ENCODE measurements at places on chromosomes 13 and 19.

DNA sequence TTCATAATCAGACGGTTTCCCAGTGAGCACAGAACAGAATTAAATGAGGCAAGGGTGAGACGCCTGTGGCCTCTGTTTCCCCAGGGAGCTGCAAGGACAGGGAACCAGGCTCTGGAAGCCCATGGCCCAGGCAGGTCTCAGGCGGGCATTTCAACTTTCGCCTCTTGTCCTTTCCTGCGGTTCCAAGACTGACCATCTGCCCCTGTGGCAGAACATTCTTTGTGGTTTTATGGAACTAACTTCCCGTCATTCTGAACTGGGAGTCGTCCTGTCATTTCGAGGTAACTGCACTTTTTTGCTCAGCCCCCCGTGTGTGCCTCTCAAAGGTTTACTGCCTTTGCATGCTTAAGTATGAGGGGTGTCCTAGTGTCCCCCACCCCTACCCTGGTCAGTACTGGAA lies 70.9 kb downstream of the KL start:
- no peak for DNase-seq

- DNase-seq: no peak
These were observed 44.9 kb downstream of the ZNF823 start for GRCh38 chr19:11693505-11694499.

DNA sequence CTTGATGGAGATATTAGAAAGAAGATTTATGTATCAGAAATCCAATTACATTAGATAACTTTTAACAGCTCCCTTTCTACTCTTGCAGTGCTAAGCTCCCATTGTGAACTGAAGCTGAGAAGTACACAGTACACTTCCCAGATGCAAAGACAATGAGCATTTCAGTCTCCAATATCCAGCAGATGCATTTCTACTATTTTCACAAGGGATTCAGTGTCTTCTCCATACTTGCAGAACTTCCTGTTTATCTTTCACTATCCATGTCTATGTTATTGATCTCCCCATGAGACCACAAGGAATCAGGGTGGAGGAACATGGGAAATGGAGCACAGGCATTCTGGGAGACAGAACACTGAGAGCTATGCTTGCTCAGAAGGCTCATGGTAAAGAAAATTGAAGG lies 207.5 kb downstream of the ENOX1 start:
- DNase-seq: no peak

GRCh38 chr13:112833551-112834257 lies 135.3 kb upstream of the MCF2L start:
- DNase-seq: no peak

- no peak for DNase-seq
These were observed 45.3 kb upstream of the KCTD15 start for GRCh38 chr19:33751436-33751770.

- no peak for DNase-seq
These were observed 52.0 kb downstream of the KLF2 start for GRCh38 chr19:16376649-16377048.

DNA sequence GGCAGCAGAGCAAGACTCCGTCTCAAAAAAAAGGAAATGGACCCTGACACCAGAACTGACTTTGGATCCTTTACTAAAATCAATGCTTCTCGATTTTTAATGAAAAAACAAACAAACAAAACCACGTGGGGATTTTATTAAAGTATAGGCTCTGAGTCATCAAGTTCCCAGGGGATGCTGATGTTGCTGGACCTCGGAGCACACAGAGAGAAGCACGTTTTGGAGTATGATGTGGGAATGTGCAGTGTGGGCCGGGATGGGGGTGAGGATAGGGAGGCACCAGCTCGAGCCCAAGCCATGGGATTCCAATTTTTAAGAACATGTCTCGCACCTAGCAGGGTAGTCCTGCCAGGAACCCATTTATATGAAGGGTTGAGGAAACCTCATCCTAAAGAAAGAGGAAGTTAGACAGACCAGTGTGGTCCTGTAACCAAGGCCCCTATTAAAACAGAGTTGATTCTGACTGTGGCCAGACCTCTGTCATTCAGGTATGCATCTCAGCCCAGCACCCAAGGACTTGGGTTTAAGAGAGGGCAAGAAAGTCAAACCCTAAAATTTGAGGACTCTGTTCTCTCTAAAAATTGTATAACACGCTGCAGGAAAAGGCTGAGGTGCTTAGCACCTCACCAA lies 6.4 kb downstream of the FLT1 start:
- no peak for DNase-seq

DNA sequence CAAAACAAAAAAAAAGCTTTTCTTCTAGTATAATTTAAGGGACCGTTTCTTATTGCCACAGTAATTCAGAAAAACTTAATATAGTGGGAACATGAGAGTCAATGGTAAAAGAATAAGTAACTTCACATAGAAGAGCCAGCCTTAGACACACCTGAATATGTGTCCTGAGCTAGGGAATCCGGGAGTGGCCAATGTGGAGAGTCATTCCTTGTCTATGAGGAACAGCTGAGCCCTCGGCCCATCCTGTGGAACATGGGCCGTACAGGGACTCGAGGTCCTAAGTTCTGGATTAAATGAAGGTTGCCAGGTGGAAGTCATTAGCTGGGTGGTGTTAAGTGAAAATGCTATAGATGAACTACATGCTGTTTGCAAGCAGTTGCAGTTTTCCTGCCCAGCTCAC lies 32.2 kb downstream of the EFNB2 start:
- DNase-seq: no peak

DNA sequence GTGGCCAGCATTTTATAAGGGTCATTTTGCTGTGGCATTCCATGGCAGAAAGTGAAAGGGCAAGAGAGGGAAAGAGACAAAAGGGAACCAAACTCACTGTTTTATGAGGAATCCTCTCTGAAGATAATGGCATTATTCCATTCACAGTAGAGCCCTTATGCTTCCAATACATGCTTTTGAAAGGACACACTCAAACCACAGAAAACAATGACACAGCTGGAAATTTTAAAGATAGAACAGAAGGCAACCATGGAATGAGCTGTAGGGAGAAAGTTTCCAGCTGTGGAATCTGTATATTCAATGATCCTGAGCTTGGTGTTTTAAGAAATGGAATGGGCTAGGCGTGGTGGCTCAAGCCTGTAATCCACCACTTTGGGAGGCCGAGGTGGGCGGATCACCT lies 677.4 kb downstream of the SLITRK1 start:
- DNase-seq: no peak

DNA sequence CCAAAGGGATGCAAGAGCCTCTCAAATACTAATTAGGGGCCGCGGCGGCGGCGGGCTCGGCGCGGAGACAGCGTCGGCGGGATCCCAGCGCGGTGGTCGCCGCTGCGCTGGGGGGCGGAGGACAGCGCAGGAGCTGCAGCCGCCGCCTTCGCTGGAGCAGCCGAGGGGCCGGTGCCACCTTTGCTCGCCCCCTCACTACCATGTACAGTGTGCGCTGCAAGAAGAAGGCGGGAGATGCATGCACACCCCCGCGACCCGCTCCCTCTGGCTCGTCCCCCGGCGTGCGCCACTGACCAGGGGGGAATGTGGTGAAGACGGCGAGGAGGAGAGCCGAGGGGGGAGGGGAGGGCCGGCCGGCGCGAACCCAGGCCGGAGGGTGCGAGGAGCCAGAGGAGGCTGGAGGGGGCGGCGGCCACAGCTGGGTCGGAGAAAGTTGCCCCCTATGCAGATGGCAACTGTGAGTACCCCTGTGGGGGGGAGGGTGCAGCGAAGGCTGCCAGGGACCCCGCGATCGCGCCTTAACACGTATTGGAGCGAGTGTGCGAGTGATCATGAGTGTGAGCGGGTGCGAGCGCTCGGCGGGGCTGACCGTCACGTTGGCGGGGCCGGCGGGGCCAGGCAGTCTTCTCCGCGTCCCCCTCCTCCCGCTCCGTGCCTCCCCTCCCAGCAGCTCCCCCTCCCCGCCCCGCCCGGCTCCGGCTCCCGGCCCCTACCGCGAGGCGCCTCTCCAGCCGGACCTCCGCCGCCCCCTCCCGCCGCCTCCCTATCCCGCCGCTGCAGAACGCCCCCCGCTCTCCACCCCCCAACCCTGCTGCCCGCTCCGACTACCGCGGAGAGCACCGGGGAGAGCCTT lies 808 bp downstream of the SLITRK5 start:
- no peak for DNase-seq

- no peak for DNase-seq
These were observed 2.5 kb downstream of the URI1 start for GRCh38 chr19:29944390-29945012.

DNA sequence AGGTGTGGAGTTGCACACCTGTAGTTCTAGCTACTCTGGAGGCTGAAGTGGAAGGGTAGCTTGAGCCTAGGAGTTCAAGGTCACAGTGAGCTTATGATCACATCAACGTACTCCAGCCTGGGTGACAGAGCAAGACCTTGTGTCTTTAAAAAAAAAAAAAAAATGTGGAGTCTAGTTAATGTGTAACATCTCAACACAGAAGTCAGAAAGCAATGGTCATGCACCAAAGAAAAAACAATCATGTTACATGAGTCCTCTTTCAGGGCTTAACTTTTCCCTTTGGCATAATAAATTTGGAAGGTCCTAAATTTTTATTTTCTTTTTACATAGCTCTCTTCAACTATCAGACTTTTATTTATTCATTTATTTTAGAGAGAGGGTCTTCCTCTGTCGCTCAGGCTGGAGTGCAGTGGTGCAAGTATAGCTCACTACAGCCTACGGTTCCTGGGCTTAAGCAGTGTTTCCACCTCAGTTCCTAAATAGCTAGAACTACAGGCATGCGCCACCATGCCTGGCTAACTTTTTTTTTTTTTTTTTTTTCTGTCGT lies 22.3 kb downstream of the SETDB2 start:
- no peak for DNase-seq

DNA sequence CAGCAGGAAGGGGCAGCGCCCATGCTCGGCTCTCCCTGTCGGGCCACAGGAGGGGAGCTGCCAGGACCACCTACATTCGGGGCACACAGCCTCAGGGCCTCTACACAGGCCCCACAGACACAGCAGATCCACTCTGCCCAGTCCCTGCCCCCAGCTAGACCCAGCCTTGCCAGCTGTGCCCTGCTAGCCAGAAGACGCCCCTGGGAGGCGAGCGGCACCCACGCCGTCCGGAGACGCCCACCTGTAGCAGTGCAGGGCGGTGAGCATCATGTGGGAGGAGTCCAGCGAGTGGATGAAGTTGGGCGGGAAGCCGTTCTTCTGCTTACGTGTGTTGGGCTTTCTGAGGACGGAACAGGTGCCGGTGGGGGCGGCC lies 15.1 kb downstream of the POLRMT start:
- no peak for DNase-seq

DNA sequence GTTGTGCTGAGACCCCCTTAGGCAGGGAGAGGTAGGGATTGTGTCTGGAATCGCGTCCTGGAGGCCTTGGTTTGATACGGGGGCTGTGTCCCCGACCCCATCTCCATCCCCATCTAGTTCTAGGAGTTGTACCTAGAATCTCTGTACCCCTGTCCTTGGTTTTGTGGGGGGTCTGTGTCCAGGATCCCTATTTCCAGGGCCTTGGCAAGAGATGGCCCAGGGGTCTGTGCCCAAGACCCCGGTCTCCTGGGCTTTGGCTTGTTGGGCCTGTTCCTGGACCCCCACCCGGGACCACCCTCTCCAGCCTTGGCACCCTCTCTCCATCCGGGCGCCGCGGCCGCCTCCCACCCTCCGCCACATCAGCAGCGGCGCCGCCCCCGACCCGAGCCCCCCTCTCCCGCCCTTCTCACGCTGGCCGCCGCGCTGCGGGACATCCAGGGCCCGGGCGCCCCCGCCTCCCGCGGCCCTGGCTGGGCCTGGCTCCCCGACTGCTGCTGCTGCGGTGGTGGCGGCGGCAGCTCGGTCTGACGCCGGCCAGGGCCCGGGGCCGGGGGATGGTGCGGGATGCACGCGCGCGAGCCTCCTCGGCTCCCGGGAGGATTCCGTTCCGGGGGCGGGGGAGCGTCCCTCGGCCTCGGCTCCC lies at the start of gene NUMBL:
TSS of gene NUMBL (minus strand) at position 602 of the 643 bp plus-strand sequence. CDS start at position 434, 168 bp downstream.
- no peak for DNase-seq

DNA sequence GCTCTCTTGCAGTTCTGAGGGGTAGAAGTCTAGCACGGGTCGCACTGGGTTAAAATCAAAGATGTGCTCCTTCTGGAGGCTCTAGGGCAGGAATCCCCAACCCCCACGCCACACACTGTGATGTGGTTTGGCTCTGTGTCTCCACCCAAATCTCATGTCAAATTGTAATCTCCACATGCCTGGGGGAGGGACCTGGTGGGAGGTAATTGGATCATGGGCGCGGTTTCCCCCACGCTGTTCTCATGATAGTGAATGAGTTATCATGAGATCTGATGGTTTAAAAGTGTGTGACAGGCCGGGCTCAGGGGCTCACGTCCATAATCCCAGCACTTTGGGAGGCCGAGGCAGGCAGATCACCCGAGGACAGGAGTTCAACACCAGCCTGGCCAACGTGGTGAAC lies 26.6 kb upstream of the CALM3 start:
- no peak for DNase-seq

DNA sequence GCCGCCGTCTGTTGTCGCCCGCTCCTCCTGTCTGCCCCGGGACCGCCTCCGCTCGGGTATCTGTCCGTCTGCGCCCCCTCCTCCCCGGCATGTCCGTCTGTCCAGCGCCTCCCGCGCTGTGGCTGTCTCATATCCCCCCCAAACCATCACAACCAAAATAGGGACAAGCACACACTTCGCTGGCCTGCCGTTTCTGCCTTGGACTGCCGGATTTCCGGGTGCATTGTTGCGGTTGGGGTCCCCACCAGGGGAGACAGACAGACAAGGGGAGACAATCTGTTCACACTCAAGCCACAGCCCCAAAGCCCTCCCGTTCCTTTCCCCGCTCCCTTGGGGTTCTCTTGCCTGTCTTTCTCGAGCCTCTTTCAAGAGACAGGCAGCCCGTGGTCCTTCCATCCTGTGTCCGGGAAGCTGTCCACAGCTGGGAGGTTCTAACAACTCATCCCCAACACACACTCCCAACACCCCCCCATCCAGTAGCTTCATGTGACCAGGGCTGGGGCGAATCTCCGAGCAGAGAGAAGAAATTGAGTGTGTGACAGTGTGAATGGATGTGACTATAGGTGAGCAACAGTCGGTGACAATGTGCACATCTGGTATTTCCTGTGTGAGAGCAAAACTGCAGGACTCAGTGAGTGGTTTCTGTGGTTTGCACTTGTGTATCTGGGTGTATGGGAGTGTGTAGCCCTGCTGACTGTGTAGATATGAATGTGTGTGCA lies 16.5 kb upstream of the FOSB start:
- DNase-seq: no peak

DNA sequence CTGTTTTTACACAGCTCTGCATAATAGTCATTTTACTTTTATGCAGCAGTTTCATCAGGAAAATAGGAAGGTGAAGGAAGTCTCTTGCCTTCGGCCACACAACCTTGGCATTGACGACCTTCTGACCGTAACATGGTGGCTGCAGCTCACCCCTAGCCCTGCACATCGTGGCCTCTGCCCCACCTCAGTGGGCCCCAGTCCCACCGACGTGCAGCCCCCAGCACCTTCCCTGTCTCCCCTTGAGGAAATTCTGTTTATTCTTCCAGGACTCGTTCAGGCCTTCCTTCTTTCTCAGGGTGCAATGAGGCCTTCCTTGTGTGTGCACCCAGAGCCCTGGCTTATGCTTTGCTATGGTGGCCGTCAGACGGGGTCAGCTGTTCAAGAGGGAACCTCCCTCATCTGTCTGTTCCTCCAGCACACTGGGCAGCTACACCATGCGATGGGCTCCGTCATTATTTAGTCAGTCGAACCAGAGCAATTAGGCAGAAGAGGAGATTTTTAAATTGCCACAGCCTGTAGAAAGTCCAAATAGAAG lies 33.3 kb downstream of the TMEM255B start:
- no peak for DNase-seq

- no peak for DNase-seq
These were observed 1.3 kb downstream of the ZIC2 start for GRCh38 chr13:99982731-99983498.

GRCh38 chr19:51002542-51003311 lies 1.3 kb upstream of the KLK8 start:
- DNase-seq: peak; percentile 9
